Caki2 (cell line): ENCODE measurements at places on chromosomes 5 and 9.

DNA sequence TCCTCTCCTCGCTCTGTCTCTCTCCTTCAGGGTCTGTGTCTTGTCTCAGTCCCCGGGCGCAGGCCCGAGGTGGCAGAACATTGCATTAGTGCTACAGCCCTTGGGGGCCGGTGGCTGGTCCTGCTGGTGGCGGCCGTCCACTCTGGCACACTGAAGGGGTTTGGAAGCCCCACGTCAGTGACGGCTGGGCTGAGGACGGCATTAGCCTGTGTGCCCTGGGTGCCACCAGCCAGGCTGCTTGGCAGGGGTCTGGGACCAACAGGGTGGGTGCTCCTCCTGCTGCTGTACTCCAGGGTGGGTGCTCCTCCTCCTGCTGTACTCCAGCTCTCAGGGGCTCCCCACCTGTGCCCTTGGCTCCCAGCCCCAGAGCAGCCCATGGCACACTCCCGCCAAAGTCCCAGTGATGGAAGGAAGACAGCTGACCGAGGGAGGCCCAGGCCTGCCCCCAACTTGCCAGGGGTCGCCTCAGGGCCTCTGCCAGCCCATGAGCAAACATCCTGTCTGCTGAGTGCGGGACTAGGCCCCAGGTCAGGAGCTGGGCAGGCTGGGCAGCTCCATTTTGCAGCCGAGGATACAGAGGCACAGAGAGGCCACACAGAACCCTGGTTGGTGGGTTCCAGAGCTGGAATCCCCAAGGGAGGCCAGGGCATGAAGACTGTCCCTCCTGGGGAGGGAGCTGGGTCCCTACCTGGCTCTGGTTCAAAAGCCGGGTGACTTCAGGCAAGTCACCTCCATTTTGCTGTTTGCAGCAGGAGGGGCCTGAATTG lies 27.3 kb downstream of the SARDH start:
- DNase-seq, result no peak

DNA sequence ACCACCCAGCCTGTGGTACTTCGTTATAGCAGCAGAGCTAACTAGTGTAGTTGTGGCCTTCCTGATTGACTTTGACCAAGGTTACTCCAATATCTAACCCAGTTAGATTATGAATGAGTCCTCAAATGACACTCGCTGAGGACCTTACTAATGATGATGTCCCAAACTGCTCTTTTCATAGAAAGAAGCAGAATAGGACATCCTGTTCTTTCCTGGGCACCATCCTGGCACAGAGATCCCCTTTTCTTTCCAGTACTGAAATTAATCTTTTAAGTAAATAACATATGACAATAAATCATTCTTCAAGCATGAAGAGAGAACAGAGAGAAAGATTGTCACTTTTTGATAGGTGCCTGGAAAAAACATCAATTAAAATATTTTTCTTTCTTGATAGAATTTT lies 26.7 kb upstream of the SPINK14 start:
- no peak for DNase-seq

DNA sequence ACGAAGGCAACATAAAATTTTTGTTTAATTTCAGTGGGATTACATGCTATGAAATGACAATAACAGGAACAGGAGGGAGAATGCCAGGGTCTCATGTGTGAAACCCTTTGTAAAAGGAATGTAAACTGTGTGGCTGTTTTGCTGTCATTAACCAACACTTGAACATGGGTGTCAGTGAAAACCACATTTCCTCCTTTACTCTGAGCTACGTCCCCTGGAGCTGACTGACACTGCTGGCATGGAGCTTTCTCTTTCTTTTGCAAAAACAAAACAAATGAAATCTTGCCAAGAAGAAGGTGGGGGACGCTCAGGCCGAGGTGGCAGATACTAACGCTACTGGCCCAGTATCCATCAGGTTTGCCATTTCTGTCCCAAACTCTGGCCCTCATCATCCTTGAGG lies 121.4 kb downstream of the DMRT2 start:
- DNase-seq, result no peak

DNA sequence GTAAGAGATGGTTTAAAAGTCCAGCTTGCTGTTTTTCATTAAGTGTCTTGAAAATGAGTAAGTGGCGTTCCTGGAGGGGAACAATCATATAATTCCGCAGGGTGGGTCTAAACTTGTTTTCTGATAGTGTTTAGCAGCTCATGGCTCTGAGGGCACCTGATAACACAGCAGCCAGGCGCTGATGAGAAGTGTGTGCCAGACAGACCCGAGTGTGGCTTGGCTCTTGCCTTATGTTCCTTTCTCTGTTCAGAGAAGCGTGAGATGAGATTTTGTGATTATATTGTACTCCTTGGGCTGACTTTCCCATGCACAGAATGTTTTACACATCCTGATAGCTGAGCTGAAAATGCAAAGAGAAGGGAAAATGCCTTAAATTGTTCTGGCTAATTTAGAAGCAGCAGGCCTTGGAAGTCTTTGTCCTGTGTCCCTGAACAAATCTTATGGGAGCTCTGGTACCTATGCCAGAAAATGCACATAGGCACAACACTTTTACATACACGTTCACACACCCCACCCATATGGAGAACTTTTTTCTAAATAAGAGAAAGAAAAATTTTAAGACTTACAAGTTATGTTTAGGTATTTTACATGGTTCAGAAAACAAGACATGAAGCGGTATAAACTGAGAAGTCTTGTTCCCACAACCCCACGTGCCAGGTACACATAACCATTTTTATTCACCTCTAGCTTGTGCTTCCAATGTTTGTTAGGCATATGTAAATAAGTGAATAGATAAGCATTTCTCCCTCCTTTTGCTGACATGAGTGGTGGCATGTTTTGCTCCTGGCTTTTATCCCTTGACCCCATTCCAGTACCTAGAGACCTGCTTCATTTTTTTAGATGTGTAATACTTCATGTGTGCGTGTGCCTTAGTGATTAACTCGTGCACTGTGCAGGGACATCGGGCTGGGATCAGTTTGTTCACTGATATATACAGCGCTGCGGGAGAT lies 152.2 kb upstream of the OTULINL start:
- no peak for DNase-seq

GRCh38 chr5:3024126-3024525 lies 272.6 kb upstream of the IRX2 start:
- no peak for DNase-seq

DNA sequence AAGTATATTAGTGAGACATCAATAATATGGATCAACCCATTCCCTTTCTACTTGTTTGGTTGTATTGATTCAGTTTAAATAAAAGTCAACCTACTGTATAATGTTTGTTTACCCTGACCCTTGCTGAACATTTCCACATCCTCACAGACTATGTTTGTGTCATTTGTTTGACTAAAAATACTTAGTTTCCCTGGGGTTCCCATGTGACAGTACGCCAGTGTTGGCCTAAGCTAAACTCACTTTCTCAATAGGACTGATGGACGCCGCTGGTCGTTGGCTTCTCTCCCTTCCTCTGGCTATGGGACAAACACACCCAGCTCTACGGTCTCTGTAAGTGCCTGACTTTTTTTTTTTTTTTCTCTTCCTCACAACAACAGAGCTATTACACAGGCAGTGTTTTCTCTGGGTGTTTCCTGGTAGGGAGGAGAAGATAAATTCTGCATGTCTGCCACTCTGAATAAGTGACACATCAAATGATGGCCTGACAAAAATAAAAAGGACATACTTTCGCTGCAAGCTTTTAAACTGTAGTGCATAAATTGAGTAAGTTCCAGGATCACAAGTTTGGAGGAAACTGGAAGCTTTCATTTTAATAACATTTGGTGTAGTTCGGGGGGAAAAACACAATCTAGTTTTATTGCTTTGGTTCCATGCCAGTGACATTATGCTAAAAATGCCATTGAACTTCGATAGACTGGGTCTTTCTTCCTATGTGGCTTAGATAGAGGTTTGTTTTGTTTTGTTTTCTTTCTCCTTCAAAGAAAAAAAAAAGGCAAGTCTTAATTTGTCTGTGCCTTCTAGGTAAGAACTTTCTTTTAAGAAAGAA lies 101.0 kb downstream of the CD180 start:
- DNase-seq, result no peak

GRCh38 chr9:86990290-86990689 lies 43.0 kb upstream of the GAS1 start:
- no peak for DNase-seq

DNA sequence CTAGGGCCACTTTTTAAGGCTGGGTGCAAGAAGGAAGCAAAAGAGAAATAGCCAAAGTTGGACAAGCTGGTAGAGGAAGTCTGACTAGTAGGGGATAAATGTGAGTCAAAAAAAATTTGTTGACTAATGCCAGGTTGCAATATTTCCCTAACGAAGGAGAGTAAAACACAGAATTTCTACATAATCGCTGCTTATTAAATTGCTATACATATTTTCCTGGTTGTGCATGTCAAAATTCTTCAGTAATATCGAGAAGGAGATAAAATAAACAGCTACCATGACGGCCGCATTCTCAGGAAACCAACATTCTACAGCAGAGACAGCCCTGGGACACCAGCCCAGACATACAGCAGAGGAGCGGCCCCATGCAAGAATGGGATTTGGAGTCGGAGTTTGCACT lies 148.3 kb downstream of the ESM1 start:
- no peak for DNase-seq

DNA sequence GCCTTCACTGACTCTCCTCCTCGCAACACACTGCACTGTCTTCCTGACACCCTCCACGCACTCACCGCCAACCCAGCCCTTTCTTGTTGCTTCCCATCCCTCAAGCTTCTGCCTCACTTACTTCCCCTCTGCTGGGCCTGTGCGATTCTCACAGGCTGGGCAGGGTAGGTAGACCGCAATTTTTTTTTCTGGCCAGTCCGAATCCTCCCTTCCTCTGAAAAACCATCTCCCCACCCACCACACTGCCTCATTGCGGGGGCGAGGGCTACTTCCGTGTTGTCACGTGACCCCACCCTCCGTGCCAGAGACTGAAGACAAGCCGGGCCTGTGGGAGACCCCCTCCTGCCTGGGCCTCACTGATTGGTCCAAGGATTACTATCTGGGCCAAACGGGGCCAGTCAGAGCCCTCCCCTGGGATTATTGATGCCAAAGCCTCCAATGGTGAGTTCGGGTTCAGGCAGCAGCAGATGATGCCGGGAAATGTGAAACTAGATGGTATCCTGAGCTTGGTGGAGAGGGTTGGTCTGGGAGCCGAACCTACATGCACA lies 73.1 kb downstream of the STK10 start:
- no peak for DNase-seq

DNA sequence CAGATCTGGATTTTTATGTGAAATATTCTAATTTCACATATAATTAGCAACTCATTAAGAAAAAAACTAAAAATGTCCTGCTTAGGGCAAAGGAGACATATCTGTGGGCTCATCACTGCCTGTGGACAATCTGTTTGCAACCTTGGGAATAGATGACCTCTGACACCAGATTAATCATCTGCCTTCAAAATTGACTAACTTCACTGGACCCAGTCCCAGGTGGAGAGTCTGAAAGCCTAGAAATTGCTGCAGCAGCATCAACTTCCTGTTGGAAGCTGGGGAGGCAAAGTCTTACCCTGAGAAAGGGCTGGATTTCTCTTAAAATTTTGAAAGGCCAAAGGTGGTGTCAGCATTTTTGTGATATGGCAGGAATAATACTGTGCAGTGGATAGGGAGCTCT lies 76.3 kb upstream of the TNC start:
- DNase-seq, result no peak

GRCh38 chr5:115627295-115627865 lies 1.5 kb upstream of the TMED7 start:
- DNase-seq, result no peak

- DNase-seq, result no peak
Measured at GRCh38 chr5:19497229-19497815, 490.7 kb downstream of the CDH18 start.

DNA sequence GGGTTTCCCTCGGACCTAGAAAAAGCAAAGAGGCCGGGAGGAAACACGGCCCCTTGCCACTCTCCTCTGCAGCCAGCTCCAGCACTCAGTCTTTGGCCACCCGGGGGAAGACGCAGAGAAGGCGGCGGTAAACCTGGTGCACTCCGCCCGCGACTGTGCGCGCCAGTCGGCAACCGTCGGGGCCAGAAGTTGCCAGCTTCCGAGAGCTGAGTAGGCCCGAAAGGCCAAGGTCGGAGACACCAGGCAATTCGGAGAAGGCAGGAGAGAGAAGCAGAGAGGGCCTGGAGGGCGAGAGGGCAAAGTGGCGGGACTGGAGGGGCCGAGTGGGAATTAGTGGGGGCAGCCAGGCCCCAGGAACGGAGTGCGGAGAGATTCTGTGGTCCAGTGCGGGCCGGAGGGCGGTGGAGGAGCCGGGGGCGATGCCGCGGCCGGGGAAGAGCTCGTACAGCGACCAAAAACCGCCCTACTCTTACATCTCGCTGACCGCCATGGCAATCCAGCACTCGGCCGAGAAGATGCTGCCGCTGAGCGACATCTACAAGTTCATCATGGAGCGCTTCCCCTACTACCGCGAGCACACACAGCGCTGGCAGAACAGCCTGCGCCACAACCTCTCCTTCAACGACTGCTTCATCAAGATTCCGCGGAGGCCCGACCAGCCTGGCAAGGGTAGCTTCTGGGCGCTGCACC lies at the start of gene FOXB2:
Gene FOXB2, plus strand, starts transcription at position 420 of the 690 bp plus-strand sequence. Its CDS starts 0 bp downstream, at position 420.
- DNase-seq, result no peak

- DNase-seq, result no peak
Measured at GRCh38 chr9:128399861-128400260, 20.8 kb upstream of the CERCAM start.

DNA sequence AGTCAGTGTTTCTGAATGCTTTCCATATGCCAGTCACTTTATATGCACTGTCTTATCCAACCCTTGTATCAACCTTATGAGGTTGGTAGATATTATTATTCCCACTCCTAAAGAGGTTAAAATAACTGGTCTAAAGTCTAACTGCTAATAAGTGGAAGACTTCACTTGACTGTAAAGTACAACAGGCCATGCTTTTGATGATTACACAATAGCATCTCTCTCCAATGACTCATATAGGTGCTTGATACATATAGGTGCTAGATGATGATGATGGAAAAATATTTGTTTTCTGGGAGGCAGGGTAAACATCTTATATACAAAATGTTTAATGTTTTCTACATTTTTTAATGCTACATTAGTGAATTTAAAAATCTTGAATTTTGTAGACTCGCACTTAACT lies 75.9 kb upstream of the NR3C1 start:
- DNase-seq, result no peak

- DNase-seq, result no peak
Measured at GRCh38 chr9:21804791-21805190, 2.4 kb downstream of the MTAP start.
